ENCODE measurements at places on chromosomes 7 and 10. TPM values are rescaled to one million over a fixed set of nuclear protein-coding genes. Genes with fewer than 3 reads are reported as not detected.

Gene FRMD4A
- total RNA-seq, result 8.6 TPM

Gene BUB3
- 77.6 TPM for total RNA-seq

- no peak overlapping the region for H3K4me3 ChIP-seq
- no peaks in the 10 kb centered on the region for H3K27me3 ChIP-seq
- no peak overlapping the region for H3K27ac ChIP-seq
Observed at GRCh38 chr7:90582164-90582563, 14.0 kb upstream of the CDK14 start.

DNA sequence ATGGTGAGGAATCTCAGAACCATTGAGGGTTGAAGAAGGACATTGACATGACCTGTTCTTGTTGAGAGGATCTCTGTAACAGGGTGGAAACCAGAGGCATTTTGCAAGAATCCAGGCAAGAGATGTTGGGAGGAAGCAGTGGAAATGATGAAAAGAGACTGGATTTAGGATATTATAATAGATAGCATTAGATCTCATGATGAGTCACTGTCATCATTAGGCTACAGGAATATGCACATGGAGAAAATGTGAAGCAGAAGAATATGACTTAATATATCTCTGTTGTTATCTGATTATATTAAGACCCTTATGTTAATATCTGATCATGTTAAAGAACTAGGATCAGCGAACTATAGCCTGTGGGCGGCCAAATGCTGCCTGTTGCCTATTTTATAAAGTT lies 393.0 kb upstream of the MTPN start:
- H3K27me3 ChIP-seq, result no peaks in the 10 kb centered on the region
- no peaks in the 10 kb centered on the region for H3K4me1 ChIP-seq
- DNase-seq, result no peak
- H3K36me3 ChIP-seq, result no peaks in the 10 kb centered on the region

DNA sequence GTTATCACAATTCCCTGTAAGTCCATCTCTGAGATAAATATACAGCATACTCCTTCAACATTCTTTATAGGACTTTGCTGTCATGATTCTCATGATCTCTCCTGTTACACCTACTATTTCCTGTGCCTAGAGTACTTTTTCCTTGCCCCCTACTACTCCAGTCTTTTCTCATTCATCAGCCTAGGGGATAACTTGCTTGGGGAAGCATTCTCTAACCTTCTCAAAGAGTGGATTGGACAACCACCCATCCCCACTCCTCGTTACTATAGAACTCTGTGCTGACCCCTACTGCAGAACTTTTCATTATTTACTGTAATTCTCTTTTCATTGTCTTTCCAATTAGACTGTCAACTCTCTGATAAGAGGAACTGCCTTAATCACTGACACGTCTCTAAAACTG lies 57.4 kb upstream of the TFEC start:
- DNase-seq, result no peak
- H3K4me3 ChIP-seq, result no peak overlapping the region
- no peaks in the 10 kb centered on the region for H3K36me3 ChIP-seq

GRCh38 chr7:95511716-95512260 lies 26.0 kb downstream of the ASB4 start:
- no peak overlapping the region for H3K27ac ChIP-seq
- H3K4me3 ChIP-seq, result no peak overlapping the region
- no peaks in the 10 kb centered on the region for H3K4me1 ChIP-seq
- no peaks in the 10 kb centered on the region for H3K36me3 ChIP-seq

- H3K4me1 ChIP-seq, result no peaks in the 10 kb centered on the region
- peaks cover 32% of the 10 kb centered on the region for H3K27me3 ChIP-seq
- no peak for DNase-seq
- no peaks in the 10 kb centered on the region for H3K36me3 ChIP-seq
- no peak overlapping the region for H3K27ac ChIP-seq
- no peak overlapping the region for H3K4me3 ChIP-seq
Observed at GRCh38 chr10:133527771-133528271, 658 bp downstream of the CYP2E1 start.

GRCh38 chr10:29804025-29804852 lies 169.5 kb upstream of the SVIL start:
- H3K4me1 ChIP-seq, result peaks cover 6% of the 10 kb centered on the region
- H3K4me3 ChIP-seq, result no peak overlapping the region
- peak overlapping the region; percentile 4 for H3K27ac ChIP-seq

DNA sequence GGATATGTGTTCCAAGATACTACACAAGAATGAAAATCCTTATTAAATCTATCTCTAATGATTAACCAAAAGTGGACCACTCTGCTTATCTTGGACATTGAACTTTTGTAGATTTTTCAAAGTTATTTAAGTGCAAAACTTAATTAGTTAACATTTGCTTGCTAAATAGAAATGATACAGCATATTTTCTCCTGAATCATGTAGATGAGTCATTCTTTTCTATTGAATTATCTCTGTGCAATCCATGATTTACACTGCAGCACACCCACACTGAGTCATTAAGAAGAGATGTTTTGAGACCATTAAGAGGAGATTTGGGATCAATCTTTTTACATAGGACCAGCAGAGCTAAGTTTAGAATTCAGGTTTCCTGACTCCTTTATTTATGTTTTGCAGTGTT lies 6.6 kb upstream of the ABCC2 start:
- no peak overlapping the region for H3K4me3 ChIP-seq
- H3K27me3 ChIP-seq, result no peaks in the 10 kb centered on the region
- DNase-seq, result no peak
- no peaks in the 10 kb centered on the region for H3K36me3 ChIP-seq
- no peak overlapping the region for H3K27ac ChIP-seq
- H3K4me1 ChIP-seq, result no peaks in the 10 kb centered on the region

GRCh38 chr10:86065711-86066251 lies 300.8 kb downstream of the GRID1 start:
- H3K27me3 ChIP-seq, result no peaks in the 10 kb centered on the region
- H3K4me3 ChIP-seq, result no peak overlapping the region
- no peak overlapping the region for H3K27ac ChIP-seq
- no peaks in the 10 kb centered on the region for H3K4me1 ChIP-seq

Measured in colonic mucosa (tissue), 4 donors.